Activated CD8-positive, alpha-beta memory T cell treated with anti-CD3 and anti-CD28 coated beads for 48 hours (primary cell): ENCODE measurements at places on chromosomes 7 and 10.

DNA sequence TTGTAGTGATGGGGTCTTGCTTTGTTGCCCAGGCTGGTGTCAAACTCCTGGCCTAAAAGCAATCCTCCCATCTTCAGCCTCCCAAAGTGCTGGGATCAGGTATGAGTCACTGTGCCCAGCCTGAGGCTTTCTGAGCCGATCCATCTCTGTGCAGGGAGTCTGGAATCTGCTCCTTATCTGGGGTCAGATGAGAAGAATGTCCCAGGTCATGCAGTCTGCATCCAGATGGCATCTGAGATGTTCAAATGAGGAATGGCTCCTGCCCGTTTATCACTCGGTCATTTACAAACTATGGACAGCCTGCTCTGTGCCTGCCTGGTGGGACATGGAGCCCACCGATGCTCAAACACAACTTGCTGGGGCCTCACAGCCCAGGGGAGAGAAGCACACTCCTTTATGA, 11.1 kb upstream of the SLC18A3 start:
- DNase-seq = no peak

DNA sequence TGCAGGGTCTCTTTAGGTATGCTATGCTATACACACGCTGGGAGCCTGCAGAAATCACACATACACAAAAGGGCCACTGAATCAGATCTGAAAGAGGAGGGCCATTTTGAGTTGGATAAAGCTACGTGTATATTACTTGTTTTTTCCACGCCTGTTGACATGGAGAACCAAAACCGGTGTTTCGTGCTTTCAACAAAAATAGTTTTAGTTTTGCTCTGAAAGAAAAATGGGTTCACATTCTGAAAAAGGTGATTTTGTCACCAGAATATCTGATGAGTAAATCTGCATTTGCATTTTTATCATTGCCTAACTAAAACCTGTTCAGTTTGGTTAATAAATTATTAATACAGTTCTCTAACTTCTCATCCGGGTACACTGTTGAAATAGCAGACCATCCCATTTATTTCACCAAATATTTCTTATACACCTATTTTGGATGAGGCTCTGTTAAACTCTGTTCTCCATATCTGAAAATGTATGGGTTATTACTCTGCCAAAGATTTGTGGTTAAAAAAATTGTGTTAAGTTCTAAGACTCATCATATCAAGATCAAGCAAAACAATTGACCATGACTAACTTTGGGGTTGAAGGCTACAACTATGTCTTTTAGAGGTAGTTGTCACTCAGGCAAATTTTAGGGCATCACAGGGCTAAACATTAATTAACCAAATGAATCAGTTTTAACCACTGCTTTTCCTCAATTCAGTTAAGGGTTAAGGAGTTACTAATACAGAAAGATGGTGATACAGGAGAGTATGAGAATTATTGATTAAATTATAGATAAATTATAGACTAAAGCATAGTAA, 101.2 kb upstream of the RPA3 start:
- no peak for DNase-seq

GRCh38 chr10:32207544-32207943, 139.4 kb downstream of the EPC1 start:
- peak; percentile 4 for DNase-seq

GRCh38 chr10:128280271-128280670, 154.0 kb upstream of the MKI67 start:
- no peak for DNase-seq

GRCh38 chr10:132945125-132945893, 2.9 kb upstream of the CFAP46 start:
- no peak for DNase-seq

DNA sequence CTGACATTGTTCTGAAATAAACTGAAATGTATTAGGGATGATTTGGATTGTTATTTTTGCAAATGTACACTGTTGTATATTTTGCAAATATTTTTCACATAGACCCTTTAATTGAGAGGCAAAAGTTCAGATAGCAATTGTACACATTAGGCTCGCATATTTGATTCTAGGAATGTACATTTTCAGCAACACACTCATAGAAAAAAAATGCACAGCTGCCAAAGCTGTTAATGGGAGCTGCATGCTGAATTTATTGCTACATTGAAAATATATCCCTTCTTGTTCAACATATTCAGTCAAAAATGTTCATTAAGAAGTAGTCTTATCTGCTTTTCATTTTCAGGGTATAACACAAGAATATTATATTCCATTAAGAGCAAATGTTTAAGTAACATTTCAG, 512.9 kb downstream of the ATRNL1 start:
- no peak for DNase-seq

DNA sequence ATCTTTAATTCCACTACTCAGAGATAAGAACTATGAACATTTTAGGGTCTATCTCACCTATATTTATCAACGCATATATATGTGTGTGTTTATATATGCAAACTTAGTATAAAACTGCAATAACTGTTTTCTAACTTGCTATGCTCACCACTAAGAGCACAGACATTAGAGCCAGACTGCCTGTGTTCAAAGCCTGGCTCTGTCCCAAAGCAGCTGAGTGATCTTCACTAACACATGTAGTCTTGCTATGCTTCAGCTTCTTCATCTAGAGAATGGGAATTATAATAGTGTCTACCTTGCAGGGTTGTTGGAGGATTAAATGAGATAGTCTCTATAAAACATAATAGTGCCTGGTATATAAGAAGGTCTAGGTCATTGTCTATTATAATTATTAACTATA, 165.5 kb downstream of the MAGI2 start:
- no peak for DNase-seq

- no peak for DNase-seq
These were observed 9.3 kb downstream of the RBM33 start for GRCh38 chr7:155653803-155654202.

GRCh38 chr7:156827587-156828203, 65.3 kb downstream of the LMBR1 start:
- no peak for DNase-seq

DNA sequence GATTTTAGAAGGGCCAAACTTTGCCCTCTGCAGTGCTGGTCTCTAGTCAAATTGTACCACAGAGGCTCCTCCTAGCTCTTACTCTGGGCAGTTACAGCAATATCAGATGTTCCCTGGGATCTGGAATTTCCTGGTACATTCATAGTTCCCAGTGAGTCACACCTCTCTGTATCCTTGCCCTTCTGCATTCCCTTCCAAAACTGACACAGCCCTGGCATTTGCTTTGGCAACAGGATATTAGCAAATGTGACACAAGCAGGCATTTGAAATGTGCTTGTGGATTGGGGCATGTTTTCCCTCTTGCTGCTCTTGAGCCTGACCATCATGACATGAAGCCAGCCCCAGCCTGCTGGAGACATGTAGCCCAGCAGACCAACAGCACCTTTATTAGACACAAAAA, 284.7 kb upstream of the AKR1E2 start:
- no peak for DNase-seq

DNA sequence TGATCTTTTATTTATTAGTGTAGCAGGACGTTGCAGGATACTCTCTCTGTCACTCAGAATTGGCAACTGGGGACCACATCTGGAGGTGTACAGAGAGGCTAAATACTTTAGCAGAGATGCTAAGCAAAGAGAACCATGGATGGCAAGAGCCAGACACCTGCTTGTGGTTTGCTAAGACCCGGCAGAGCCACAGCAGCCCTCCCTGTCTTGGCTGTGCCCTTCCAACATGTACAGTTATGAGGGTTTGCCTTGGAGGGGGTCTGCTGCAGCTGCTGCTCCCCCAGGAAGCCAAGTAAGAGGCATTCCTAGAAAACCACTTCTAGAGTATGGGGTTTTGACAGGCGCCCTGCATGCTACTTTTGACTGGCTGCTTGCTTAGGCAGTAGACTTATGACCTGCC, 5.1 kb downstream of the NPVF start:
- no peak for DNase-seq

DNA sequence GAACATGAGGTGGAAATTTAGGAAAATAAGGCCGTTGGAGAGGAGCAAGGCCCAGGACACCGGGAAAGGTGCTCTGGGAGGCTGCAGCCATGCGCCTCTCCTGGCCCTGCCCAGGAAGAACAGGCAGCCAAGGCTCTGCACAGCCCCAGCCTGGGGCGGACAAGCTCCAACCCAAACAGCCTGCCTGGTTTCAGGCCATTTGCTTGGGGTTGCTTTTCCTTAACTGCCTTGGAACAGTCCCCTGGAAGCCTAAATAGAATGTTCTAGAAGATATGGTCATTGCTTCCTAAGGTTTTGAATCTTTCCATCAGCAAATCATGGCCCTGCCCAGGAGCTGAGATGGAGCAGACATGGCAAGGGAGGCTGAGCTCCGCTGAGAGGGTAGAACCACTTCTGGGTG, 11.0 kb downstream of the VSTM4 start:
- DNase-seq = no peak

DNA sequence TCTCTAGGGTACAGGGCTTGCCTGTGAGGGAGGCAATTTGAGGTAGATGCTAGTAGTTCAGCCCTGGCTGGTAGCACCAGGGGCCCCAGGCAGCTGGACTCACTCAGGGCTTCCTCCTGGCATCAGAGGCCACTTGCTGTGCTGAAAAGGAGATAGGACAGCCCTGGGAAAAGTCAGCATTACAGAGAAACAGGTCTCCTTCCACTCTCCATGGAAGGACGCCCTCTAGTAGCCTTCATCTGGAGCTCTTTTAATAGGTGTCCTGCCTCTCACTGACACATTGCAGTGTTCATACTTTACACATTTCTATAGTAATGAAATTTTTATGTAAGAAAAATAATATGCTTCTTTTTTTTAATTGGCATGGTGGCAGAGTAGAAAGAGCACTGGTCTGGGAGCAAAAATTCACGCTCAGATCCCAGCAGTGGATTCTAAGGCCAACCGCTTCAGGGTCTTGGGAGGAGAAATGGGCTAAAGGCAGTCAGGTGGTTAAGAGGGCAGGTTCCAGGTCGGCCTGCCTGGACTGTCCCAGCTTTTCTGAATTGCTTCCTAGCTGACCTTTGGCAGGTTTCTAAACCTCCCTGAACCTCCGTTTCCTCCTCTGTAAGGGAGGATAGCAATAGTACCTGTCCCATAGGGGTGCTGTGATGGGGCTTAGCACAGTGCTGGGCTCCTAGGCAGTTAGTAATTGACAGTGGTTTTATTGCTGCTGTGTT, 35.8 kb downstream of the AIFM2 start:
- DNase-seq = no peak

DNA sequence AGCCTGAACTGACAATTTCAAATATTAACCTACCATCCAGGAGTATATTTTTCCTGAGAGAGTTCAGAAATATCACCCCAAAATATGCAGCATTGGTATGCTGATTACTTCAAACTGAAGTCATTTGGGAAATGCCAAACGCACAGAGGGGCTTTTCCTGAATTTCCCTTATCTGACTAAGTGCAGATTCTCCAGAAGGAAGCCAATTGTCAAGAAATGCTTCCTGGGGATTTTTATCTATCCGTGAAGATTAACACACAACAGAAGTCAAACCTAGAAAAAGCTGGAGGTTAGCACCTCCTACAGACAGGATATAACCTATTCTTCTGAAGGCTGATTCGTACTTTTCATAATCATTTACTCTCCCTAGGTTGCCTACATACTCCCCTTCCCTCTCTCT, 91.0 kb downstream of the AKR1D1 start:
- no peak for DNase-seq

DNA sequence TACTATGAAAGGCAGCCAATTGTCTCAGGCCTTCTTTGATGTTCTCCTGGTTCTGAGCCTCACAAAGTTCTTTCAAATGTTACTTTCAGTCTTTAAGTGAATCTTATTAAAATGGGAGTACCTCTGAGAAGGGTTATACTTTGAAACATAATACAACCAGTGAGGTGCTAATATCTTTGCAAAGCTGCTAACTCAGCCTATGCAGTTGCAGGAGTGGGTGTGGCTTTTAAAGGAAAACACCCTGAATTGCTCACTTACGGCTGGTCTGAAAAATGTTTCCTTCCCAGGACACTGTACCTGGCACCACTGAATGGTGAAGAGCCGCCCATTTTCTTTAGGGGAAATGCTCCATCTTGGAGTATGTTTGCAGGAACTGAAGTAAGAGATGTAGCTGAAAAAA, 130.9 kb downstream of the CHN2 start:
- no peak for DNase-seq

DNA sequence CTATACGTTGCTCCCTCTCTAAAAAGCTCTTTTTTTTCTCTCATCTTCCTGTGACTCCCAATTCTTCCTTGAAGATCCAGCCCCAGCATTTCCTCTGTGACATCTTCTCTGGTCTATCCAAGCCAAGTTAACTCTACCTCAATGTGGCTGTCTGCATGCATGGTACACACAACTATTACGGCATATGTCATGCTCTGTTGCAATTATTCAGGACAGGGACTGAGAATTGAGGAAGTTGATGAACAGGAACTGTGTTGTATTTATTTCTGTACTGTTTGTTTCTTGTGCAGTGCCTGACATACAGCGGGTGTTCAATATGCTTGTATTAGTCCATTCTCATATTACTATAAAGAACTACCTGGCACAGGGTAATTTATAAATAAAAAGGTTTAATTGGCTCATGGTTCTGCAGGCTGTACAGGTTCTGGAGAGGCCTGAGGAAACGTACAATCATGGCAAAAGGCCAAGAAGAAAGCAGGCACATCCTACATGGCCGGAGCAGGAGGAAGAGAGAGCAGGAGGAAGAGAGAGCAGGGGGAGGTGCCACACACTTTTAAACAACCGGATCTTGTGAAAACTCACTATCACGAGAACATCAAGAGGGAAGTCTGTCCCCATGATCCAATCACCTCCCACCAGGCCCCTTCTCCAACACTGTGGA, 6.3 kb downstream of the TRPV5 start:
- DNase-seq = no peak

GRCh38 chr10:62075912-62076311, 174.4 kb downstream of the ARID5B start:
- DNase-seq = no peak

DNA sequence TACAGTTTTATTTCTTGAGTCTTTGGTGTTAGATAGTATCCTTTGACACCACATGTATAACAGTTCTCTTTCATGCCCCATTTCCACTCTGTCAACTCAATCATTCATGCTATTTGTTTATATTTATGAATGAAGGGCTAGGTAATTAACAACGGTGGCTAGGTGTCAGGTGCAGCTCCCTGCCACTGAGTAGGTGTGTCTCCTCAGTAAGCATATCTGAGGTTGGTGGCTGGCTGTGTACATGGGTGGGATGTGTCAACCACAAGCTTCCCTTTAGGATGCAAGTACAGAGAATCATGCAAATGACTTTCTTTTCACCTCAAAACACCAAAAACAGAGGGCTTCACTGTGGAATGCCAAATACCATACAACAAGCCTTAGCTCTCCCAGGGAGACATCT, 83.4 kb downstream of the ZNF365 start:
- DNase-seq = no peak
